ENCODE measurements at places on chromosomes 12 and 14.
A peak's percentile ranks its signal among the peaks of the same experiment; 100 is the strongest.

- no peak for DNase-seq
Observed at GRCh38 chr14:87149583-87150354, 843.2 kb downstream of the GALC start.

GRCh38 chr14:94145902-94146527 is 16.6 kb upstream of the IFI27L2 start:
- DNase-seq: no peak

DNA sequence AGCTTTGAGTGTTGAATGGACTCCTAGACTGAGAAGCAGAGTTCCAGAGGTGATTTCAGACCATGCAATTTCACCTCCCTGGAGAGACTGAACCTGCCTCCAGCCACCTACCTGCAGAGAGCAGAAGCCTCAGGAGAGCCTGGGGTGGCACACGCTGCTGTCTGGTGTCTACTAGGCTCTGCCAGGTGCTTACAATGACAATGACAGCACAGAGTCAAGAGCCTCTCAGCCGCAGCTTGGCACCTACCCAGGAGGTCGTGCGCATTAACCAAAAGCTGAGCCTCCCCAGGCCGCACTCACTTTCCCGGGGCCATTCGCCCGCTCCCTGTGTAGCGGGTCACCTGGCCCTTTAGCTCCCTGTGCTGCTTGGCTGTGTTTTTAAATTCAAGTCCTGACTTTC is 63.2 kb downstream of the TESC start:
- no peak for DNase-seq

GRCh38 chr12:65779091-65779642 is 45.1 kb upstream of the HMGA2 start:
- DNase-seq: peak; percentile 20

- no peak for DNase-seq
Observed at GRCh38 chr14:54172114-54172513, 215.5 kb upstream of the BMP4 start.

Data from COLO829 (cell line).